ENCODE measurements at places on chromosomes 6 and 20.

DNA sequence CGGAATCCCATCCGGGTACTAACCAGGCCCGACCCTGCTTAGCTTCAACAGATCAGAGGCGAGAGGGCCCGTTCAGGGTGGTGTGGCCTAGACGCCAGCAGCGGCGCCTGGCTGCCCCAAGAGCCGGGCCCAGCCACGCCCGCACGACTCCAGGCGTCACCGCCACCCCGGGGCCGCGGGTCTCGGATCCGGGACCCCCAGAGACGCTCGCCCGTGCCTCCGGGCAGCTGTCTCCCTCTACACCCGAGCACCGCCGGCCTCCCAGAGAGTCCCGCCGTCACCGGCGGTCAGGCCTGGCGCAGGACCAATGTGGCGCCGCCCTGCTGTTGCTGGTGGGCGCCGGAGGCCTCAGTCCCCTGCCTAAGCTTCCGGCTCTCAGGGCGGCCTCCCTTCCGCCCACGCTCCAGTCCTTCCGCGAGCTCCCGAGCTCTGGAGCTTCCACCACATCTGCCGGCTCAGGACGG, 441.2 kb upstream of the DEFB115 start:
- no peak for DNase-seq

GRCh38 chr6:3899970-3900439, 50.8 kb downstream of the FAM50B start:
- no peak for DNase-seq

- no peak for DNase-seq
Observed at GRCh38 chr6:150604467-150604866, 4.8 kb downstream of the PLEKHG1 start.

GRCh38 chr6:144232832-144233230, 52.3 kb upstream of the UTRN start:
- no peak for DNase-seq

GRCh38 chr6:11706171-11706570, 72.4 kb downstream of the ADTRP start:
- no peak for DNase-seq

DNA sequence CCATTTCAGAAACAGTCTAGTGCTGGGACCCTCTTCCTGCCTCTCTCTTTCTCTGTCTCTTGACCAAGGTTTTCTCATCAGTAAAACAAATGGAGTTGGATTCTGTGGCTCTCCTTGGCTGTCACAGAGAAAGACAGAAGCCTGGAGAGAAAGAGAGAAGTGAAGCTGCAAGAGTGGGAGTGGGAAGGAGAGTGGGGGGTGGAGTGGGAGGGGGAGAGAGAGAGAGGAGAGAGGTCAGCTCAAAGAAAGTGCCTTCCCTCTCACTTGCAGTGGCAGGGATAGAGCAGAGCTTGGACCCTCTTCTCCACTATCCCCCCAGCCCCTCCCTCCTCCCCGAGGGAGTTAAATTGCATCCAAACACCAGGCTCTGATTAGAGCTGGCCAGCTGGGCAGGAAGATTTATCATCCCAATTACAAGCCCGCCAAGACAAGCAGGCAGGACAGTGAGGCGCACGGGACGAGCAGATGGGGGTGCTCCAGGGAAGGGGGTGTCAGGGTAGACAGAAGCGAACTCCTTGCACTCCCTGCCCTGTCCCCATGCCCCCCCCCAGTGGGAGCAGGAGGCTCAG, 74.3 kb downstream of the CD40 start:
- DNase-seq: no peak

GRCh38 chr6:100491952-100492670, 27.4 kb upstream of the SIM1 start:
- DNase-seq: no peak

DNA sequence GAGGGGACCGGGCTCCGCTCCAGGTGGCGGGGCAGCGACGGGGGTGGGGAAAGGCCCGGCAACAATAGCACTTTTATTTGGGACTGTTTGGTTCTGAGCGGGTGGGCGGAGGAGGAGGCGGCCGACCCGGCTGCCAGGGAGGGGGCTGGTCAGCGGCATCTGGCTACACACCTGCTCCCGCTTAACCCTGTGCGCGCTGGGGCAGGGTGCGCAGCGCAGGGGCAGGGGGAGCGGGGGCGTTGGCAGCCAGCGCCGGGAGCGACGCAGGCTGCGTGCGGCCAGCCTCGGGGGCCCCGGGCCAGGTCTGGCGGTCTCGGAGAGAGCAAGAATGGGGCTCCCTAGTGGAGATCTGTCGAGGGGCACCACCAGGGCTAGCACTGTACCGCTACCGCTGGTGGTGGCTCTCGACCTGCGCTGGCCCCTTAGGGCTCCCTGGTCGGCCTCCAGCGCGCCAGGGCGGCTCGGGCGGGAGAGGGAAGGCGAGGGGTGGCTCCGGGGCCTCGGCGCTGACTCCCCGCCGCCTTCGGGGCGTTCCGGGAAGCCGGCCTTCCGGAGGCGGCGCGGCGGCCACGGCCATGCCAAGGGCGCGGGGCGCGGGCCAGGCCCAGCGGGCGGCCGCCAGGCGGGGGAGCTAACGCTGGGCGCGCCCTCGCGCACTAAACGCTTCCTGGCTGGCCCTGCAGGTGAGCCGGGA, 92.4 kb downstream of the NCR2 start:
- DNase-seq: peak; percentile 31

GRCh38 chr6:134701301-134701700, 248.6 kb downstream of the ALDH8A1 start:
- DNase-seq: no peak

- no peak for DNase-seq
Observed at GRCh38 chr6:35471836-35472345, 3.7 kb downstream of the RPL10A start.

DNA sequence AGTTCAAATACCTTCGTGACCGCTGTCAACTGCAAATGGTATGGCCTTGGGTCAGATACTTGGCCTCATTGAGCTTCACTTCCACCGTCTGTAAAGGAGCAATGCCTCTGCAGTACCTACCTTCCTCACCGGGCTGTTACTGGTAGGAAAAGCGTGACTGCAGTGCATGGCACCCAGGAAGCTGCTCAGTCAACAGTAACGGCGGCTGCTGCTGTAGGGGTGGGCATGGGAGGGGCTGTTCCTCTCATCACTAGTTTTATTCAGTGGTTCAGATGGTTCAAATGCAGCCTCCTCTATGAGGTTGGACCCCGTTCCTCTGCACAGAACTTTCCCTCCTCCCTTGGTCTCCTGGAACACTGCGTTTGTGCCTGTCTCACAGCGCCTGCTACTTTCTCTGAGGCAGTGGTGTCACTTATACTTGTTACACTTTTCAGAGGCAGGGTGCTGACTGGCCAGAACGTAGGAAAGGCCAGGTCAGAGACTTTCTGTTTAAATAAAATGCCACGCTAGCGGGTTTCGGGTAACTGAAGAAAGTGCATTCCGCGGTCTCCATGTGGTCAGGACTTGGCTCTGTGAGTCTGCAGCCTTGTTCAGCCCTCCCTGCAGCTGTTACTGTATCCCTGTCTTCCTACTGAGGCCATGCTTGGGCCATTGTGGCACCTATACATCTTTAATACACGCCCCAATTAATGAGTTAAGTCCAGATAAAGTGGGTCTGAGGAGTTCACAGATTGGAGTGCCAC, 279.6 kb downstream of the NRN1 start:
- no peak for DNase-seq

- DNase-seq: no peak
Observed at GRCh38 chr6:139343052-139343750, 31.2 kb downstream of the CITED2 start.

GRCh38 chr6:23272536-23272935, 703.2 kb downstream of the HDGFL1 start:
- no peak for DNase-seq

DNA sequence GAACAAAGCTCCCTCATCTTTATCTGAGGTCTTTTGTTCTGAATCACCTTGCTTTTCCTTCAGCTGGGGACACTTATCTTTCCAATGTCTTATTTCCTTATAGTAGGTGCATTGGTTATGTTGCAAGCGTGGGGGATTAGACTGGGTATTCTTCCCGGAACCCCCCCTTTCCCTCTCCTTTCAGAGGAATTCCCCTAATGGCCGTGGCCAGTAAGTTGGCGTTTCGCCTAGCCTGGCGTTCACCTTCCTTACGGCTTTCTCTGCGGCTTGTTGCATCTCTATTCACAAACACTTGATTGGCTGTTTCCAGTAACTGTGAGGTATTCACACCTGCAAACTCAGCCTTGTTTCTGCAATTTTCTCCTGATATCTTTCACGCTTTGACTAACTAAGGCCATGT, 32.8 kb upstream of the FABP7 start:
- no peak for DNase-seq

DNA sequence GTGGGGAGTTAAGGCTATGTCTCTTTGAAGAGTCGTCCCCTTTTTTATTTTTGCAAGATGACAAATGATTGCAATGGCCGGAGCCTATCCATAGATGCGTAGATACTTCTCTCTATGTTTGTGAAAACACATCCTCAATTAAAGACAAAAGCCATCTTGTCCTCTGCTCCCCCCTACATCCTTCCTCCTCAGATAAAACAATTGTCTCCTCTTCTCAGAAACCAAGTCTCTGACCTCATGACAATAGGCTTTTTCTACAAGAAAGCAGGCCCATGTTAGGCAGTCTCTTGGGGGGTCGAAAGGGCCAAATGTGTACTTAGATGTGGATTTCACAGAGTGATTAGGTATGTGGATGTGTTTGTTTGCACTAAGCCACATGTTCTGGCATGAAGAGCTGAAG, 51.1 kb upstream of the SSTR4 start:
- DNase-seq: no peak

DNA sequence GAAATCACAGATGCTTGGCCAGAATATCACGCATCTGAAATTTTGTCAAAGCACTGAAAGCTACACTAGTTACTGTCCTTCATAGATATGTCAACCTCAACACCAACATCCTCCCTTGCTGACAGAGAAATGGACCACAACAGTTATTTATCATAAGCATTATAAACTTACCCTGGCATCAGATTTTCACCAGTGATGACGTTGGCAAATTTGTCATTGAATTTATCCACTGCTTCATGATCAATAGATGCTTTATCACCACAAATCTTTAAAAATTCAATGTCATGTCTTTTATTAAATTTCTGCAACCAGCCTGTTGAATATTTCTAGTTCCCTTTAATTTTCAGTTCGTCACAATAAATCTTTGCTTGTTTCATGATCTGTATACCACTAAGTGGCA, 205.7 kb downstream of the GJA1 start:
- DNase-seq: no peak

DNA sequence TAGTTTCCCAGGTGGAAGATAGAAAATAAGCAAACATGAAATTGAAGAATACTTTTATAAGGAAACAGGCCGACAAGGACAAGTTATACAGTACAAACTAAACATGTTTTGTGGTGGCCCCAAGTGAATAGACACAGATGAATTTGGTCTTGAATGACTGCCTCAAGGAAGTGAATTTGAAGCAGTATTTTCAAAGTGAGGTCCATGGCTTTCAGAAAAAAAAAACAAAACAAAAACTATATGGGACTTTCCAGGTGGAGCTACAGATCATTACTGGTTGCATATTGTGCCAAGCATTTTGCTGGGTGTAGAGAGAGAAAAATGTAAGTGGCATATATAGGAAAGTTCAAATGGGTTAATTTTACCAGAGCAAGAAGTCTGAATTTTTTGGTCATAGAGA, 68.8 kb downstream of the CYB5R4 start:
- no peak for DNase-seq

- no peak for DNase-seq
Observed at GRCh38 chr6:128111096-128111495, 210.2 kb upstream of the THEMIS start.

GRCh38 chr20:3275966-3276679, 37.1 kb upstream of the SLC4A11 start:
- DNase-seq: no peak

GRCh38 chr6:144582939-144583613, 297.9 kb downstream of the UTRN start:
- peak; percentile 42 for DNase-seq

DNA sequence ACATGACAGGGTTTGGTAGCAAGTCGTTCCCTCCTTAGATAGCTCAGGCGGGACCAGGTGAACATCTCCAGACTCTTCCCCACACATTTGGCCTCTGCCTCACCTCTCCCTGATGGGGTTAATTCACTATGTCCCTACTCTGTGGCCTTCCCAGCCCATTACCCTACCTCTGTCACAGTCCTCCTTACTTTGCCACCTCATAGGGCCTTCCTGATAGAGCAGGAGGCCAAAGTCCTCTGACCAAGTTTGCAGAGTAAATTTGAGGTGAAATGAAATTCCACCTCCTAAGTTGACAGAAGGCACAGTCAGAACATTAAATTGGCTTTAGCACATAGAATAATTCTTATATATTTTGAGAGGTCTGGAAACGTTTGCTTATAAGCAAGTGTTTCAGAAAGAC, 53.1 kb upstream of the ARMC2 start:
- no peak for DNase-seq

DNA sequence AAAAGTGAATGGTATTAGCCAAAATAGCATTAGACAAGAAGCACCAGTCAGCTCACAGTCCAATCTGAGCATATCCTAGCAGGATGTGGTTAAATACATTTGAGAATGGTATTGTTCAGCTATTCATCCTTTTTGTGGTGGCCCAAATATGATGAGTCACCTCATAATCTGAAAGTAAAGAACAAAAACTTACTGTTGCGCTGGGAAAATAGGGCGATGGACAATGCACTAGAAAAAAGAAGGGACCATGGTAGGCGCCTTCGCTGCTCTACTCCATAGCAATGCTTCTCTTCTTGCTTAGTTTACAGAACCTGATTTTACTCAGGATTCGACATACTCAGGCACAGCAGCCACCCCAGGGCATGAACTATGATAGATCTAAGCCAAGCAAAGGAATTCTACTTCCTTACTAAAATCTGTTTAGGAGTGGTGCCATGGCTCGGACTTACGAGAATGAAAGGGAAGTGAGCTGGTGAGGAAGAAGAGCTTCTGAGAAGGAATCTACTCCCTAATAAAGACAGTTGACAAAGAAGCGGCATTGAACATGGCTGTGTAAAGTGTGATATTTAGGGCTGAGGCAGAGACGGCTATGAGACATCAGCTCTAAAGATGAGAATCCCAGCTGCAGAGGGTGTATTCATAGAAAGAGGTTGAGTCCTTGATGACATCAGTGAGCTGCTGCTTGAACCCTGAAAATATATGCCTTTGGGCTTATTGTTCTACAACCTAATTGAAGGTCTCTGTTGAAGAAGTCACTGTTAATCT, 16.6 kb upstream of the FBXO9 start:
- no peak for DNase-seq

GRCh38 chr6:18507018-18507415, 119.9 kb downstream of the RNF144B start:
- DNase-seq: no peak

Data from stimulated activated naive CD8-positive, alpha-beta T cell treated with anti-CD3 and anti-CD28 coated beads, Interleukin-15, Interleukin-2, amounts not matched to agents 100 U/mL and 50 U/mL, for 24 hours (primary cell).